Stimulated activated CD8-positive, alpha-beta memory T cell treated with anti-CD3 and anti-CD28 coated beads, Interleukin-15, amount 100 ng/mL, for 4 hours (primary cell): ENCODE measurements at places on chromosomes 11 and 22.

DNA sequence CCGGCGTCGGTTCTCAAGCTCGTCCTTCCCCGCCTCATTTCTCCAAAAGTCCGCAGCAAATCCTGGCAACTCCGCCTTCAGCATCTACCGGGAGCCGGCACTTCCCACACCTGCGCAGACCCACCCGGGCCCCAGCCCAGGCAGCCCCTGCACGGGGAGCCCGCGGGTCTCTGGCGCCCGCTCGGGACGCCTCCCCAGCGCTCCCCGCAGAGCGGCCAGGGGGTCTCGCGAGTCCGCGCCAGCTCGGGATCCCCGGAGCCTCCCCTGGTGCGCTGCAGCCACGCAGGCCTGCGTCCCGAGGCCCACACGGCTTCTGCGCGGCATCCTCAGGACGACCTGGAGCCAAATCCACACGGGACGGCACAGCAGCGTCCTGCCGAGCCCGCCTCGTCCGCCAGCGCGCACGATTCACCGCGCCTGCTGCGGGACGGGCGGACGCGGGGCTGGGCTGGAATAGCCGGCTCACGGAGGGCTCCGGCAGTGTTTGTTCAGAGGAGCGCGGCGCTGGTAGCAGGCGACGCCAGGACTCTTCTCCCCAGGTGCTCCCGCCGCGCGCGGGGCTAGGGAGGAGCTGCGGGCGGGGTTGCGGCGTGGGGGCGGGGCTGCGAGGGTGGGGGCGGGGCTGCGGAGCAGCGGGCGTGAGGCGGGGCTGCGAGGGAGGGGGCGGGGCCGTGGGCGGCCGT, 816 bp upstream of the PHRF1 start:
- no peak for DNase-seq

- no peak for DNase-seq
These were observed 33.3 kb upstream of the ADSL start for GRCh38 chr22:40313007-40313406.

DNA sequence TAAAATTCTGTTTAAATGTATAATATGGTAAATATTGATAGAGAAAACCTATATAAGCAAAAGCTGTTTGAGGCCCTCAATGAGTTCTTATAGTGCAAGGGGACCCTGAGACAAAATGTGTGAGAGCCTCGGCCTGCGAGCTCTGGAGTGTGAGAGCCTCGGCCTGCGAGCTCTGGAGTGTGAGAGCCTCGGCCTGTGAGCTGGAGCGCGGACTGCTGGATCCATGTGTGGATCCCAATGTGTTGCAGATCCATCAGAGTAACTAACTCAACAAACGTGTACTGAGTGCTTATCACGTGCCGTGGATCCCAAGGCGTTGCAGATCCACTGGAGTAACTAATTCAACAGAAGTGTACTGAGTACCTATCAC, 6.0 kb downstream of the RTL6 start:
- no peak for DNase-seq

- no peak for DNase-seq
These were observed 114.7 kb downstream of the CRYBB2 start for GRCh38 chr22:25334162-25334490.

DNA sequence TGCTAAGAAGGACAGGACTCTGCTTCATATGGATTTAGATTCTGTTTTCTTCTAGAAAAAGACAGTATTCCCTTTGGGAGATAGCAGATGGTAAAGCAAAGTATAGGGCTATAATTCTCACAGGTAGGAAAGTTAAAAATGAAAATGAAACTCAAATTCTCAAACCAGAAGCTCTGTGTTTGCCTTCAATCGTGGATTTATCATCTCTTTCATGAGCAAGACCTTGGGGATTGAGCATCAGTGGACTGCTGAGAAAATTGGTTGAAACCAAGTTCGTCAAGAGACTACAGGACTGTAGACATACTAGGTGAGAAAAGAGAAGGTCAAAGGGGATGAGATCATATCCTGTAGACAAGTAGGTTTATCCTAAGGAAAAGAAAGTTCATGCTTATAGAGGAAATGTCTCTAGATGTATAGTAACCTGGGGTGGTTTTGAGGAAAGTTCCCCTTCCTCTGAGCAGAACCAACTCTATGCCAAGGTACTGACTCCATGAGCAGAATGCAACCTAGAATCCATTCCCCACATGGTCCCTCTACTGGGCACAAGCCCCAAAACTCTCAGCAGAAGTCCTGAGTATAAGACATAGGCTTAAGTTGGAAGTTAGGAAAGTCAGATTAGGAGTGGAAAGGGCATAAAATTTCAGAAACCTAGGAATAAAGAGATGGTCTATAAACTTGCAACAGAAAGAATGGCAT, 46.5 kb downstream of the SLC5A12 start:
- no peak for DNase-seq

DNA sequence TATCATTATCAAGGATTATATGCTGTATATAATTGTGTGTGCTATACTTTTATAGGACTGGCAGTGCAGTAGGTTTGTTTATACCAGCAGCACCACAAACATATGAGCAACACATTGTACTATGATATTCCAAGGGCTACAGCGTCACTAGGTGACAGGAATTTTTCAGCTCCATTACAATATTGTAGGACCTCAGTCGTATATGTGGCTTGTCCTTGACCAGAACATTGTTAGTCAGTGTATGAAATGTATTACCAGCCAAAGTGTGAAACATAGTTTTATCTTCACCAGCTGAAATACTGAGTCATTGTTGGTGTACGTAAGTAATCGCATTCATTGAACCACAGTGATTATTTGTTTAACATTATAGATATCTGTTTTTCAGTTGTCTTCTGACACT, 20.4 kb downstream of the JHY start:
- DNase-seq: no peak

DNA sequence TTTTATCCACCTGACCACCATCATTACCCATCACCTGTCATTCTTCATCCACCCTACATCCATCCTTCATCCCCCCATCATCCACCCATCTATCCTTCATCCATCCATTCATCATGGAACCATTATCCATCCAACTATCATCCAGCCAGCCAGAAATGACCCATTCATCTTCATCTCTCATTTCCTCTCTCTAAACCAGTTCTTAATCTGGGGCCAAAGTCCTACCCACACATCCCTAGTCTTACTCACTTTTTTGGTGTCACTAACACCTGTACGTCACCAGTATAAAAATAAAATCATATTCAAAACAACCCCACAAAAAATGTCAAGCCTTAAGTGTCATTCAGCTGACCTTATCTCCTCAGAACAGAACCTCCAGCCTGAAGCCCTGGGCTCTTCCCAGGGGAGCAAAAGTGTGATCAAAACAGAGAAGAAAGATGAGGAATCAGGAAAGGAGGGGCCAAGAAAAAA, 12.3 kb downstream of the SPI1 start:
- no peak for DNase-seq

DNA sequence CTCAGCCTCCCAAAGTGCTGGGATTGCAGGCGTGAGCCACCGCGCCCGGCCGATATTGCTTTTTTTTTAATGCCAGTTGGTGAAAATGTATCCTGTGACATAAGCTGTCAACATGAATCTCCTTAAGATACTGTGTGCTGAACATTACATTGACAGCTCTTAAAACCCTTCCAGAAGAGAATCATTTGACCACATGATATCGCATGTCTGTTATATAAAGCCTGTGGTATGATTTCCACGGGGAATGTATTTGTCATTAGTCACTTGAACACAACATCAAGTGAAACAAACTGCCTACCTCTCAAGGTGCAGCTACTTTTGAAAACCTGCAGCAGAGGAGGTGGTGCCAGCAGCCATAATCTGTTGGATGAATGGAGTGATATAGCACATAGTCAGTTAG, 67.0 kb downstream of the BCL2L13 start:
- no peak for DNase-seq

GRCh38 chr11:14687456-14687855, 43.9 kb downstream of the PDE3B start:
- DNase-seq: no peak

GRCh38 chr11:62546929-62547625, 471 bp upstream of the AHNAK start:
- no peak for DNase-seq

DNA sequence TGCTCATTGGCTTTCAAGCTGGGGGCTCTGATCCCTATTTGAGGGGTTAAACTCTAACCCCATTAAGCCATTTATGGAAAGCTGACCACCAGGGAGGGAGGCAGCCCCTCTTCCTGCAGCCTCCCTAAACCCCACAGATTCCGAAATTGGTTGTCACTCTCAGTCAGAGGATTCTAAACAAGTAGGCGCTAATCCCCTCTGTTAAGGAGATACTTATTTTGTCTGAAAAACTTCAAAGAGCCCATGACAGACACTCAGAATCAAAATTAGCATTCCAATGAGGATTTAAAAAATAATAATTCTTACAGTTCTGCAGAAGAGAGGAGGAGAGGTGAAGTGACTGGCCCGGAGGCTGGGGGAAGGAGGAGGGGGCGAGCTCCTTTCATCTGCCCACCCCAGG, 69.7 kb upstream of the LMO1 start:
- no peak for DNase-seq

GRCh38 chr11:70654016-70654415, 255.7 kb downstream of the CTTN start:
- no peak for DNase-seq

- DNase-seq: no peak
These were observed 25.5 kb downstream of the KCNJ1 start for GRCh38 chr11:128841461-128842072.
